ENCODE measurements at places on chromosomes 7 and 10.

GRCh38 chr7:140883378-140883777 is 41.4 kb downstream of the BRAF start:
- DNase-seq: no peak

DNA sequence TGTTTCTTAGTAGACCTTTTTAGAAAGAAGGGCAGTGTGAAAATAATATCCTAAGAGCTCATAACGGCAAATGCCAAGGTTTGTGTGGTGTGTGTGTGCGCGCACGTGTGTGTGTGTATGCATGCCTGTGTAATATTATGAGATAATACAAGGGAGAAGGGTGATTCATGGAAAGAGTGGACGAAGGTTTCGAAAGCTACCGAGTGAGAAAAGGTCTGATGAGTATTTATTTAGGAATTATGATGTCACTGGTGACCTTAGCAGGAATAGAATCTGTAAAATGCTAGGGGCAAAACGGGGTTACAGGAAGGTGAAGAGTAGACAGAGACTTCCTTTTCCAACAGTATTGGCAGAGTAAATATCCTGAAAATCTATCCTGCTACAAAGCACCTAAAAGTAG is 107.3 kb downstream of the AHR start:
- peak; percentile 94 for DNase-seq

- DNase-seq: no peak
Observed at GRCh38 chr10:30189238-30189580, 129.8 kb upstream of the JCAD start.

- DNase-seq: peak; percentile 68
Observed at GRCh38 chr7:111499027-111499426, 63.3 kb downstream of the IMMP2L start.

DNA sequence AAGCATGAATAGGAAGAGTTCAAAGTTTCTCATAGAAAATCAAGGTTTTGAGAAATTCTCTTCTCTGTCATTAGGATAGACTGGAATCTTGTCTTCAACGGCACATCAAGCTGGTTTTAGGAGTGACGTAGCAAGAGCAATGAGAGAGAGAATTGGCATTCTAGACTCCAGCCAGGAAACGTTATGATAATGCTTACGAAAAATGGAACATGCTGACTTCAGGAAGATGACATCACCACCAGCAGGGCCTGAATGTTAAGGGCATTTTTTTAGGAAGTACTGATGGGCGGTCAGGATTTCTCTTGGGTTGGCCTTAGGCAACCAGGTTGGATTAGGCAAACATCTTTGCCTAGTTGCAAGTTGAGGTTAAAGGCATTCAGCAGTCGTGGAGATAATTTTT is 213.2 kb upstream of the CTBP2 start:
- DNase-seq: no peak

Data from HS-5 (cell line).